Fibroblast of skin of left biceps (primary cell): ENCODE measurements at places on chromosomes 11 and 22.

GRCh38 chr11:104161751-104162450 is 2.0 kb downstream of the PDGFD start:
- no peak for DNase-seq

- DNase-seq: no peak
These were observed 890.5 kb upstream of the ANO3 start for GRCh38 chr11:25441421-25441820.

DNA sequence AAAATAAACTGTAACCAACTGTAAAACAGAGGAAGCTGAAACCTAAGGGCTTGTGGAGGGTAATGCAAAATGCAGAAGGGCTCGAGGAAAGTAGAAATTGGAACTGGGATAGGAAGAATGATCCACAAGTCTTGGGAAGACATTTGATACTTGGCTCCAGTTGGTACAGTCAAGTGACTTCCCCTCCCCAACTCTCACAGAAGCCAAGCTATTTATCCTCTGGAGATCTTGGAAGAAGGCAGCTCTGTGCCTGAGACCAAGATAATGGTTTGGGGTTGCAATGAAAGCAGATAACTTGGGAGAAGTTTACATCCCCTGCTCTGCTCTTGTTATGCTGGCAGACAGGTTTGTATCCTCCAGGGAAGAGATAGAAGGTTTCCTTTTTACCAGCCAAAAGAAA is 198.9 kb upstream of the ZC3H12C start:
- no peak for DNase-seq

GRCh38 chr11:34654483-34655334 is 33.8 kb downstream of the EHF start:
- DNase-seq: no peak

- no peak for DNase-seq
These were observed 295.6 kb downstream of the CASP12 start for GRCh38 chr11:104602643-104603042.

- no peak for DNase-seq
These were observed 155.7 kb downstream of the GRIK4 start for GRCh38 chr11:120667281-120667680.

DNA sequence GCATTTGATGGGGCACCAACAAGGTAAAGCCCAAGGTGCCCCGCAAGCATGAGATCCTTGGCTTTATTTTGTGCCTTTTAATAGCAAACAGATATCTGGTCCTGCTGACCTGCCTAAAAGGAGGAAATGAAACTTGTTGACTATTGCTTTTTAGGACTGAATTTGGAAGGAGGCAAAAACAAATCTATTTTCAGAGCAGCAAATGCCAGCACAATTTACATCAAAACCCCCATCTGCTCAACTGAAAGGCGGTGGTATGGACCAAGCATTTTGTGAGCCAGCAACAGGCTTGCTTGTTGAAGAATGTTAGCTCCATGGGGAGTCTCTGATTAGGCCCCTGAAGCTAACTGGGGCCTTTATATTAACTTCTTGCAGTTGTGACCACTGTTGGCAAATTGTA is 192.6 kb upstream of the E2F8 start:
- no peak for DNase-seq

GRCh38 chr22:26894766-26895485 is 237.5 kb downstream of the MIAT start:
- peak; percentile 82 for DNase-seq

DNA sequence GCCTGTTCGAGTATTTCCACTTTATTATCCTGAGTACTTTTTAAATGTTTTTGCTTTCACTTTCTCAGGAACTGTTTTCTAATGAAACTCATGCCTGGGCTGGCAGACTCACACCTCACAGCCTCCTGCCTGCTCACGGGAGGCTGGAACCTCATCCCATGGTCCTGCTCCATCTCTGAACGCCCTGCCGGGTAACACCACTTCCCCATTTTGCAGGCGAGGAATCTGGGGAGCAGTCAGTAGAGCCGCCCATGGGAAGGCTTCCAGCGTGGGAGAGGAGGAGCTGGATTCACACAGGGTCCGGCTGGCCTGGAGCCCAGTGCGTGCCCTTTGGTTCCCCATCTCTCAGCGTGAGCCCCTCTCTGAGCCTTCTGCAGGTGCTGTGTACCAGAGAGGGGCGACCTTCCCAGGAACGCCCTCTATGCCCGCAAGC is 53.6 kb downstream of the SCUBE1 start:
- DNase-seq: no peak

- DNase-seq: no peak
These were observed 5.1 kb upstream of the LMO1 start for GRCh38 chr11:8268530-8269400.

- no peak for DNase-seq
These were observed 8.6 kb upstream of the CD3E start for GRCh38 chr11:118295815-118296454.

GRCh38 chr11:76293189-76293631 is 86.9 kb upstream of the WNT11 start:
- DNase-seq: no peak

GRCh38 chr11:35090125-35090524 is 48.8 kb upstream of the CD44 start:
- no peak for DNase-seq

GRCh38 chr11:95776859-95777258 is 12.7 kb downstream of the FAM76B start:
- DNase-seq: no peak

- no peak for DNase-seq
These were observed 21.8 kb upstream of the UPB1 start for GRCh38 chr22:24473284-24473683.

DNA sequence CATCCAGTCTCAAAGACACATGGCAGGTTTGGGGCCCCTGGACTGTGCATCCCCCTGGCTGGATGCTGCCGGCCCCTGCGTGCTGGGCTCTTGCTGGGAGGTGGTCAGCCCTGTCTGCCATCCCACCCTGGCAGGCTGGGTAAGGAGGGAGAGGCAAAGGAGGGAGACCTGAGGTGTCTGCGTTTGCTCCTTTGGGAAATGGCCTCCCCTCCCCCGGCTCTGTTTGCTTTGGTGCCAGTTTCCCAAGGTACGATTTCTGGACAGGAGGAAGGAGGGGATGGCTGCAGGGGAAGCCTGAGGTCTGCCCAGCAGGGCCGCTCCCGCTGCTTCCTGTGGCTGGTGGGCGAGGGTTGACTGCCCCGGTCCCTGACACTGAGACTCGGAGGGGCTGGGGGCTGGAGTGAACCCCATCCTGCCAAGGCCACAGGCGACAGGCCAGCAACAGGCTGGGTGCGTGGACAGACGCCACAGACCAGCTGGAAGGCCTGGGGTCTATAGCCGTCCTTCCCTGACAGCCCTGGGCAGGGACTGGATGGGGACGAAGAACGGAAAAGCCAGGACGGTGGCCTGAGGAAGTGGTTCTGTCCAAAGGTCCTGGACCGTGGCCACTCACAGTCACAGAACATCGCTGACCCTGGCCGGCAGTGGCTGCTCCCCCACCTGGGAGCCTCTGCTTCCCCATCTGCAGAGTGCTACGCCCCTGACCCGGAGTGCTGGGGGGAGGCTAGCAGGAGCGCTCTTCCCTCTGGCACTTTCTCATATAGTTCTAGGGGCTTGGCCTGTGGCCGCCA is 38.0 kb downstream of the OSBPL5 start:
- DNase-seq: no peak

GRCh38 chr11:112339566-112339965 is 78.9 kb upstream of the PLET1 start:
- no peak for DNase-seq

GRCh38 chr11:56331861-56332491 is 13.9 kb upstream of the OR8K1 start:
- no peak for DNase-seq

- peak; percentile 72 for DNase-seq
These were observed 12.9 kb upstream of the CAT start for GRCh38 chr11:34425867-34426266.

- peak; percentile 26 for DNase-seq
These were observed 296.8 kb downstream of the RAB38 start for GRCh38 chr11:87878373-87878825.

- no peak for DNase-seq
These were observed 61.1 kb upstream of the PDGFD start for GRCh38 chr11:104225047-104225446.

- no peak for DNase-seq
These were observed 22.2 kb downstream of the PDHX start for GRCh38 chr11:34938611-34939010.

- no peak for DNase-seq
These were observed 5.3 kb downstream of the CFL1 start for GRCh38 chr11:65852508-65853245.

DNA sequence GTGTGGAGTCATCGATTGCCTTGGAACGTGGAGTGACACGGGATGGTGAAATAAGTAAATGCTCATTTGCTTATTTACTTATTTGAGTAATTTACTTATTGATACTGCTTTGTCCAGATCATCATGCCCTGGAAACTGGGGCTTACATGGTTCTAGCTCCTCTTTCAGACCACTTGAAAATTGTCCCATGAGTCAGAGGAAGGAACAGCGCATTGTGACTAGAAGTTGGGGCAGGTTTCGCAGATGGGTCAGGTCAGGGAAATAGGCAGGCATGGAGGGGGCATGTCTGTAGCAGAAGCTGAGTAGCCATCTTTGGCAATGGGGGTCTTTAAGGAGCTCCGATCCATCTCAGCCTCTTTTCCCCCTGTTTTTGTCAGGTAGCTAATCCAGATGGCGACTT is 104.2 kb upstream of the SORL1-AS1 start:
- no peak for DNase-seq

- DNase-seq: no peak
These were observed 24.7 kb upstream of the PANX2 start for GRCh38 chr22:50145721-50146438.

DNA sequence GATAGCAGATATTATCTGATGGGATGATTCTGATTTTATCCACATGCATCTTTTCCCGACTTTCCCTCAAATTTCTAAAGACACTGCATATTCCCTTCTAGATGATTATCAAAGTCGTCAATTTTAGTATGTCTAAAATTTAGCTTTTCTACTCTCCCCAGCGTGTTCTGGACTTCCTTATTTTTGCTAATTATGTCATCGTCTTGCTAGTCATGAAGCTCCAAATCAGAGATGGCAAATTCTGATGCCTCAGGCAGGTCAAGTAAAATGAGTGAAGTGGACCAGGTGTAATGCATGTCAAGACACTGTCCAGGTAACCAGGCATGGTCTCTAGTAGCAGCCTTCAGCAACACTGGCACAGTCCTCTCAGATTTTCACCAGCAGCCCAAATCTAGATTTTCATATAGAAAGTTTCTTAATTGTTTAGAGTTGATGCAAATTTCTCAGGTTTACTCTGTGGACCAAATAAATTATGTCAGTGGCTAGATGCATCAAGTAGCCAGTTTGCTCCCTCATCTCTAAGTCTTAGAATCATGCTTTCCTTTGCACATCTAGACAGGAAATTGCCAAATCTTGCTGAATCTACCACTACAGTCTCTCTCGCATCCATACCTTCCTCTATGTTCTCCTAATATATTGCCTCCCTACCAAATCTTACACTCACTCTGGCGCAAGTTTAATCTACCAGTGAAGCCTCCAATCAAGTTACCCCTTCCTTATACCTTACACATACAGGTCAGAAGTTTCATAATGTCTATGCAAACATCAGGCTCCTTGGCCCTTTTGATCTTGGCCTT is 10.6 kb downstream of the HSD17B12 start:
- no peak for DNase-seq

DNA sequence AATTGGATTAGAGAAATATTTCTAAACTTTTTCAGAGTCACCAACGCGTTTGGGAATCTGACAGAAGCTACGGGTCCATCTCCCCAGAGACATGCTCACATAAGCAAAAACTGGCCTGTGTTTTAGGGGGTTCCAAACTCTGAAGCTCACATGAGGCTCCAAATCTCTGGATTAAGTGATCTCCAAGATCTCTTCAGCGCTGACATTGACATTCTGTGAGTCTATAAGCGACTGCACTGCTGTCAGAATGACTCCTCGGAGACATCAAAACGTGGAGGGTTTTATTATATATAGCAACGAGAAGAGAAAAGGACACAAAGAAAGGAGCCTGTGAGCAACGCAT is 642 bp upstream of the SIK2 start:
- no peak for DNase-seq

- DNase-seq: no peak
These were observed 28.0 kb upstream of the CABP7 start for GRCh38 chr22:29691636-29692326.

- no peak for DNase-seq
These were observed 53.6 kb upstream of the INCENP start for GRCh38 chr11:62069986-62070919.

- no peak for DNase-seq
These were observed 15.6 kb downstream of the GRAMD4 start for GRCh38 chr22:46635756-46636155.

DNA sequence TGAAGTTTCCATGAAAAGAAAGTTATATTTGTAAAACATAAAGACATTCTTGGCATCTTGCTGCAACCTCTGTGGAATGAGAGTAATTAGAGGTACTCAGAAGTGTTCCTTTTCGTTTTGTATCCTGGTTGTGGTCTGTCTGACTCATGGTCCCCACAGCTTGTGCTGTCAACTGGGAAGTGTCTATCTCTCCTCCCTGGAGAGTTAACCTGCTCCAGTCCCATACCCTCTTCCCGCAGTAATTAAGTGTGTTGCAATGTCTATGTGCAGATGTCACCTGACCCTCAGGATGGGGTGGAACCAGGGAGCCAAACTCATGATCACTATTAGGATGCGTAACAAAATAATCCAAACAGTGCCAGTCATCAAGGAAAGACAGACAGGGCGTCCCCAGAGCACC is 23.0 kb upstream of the ZDHHC13 start:
- no peak for DNase-seq

DNA sequence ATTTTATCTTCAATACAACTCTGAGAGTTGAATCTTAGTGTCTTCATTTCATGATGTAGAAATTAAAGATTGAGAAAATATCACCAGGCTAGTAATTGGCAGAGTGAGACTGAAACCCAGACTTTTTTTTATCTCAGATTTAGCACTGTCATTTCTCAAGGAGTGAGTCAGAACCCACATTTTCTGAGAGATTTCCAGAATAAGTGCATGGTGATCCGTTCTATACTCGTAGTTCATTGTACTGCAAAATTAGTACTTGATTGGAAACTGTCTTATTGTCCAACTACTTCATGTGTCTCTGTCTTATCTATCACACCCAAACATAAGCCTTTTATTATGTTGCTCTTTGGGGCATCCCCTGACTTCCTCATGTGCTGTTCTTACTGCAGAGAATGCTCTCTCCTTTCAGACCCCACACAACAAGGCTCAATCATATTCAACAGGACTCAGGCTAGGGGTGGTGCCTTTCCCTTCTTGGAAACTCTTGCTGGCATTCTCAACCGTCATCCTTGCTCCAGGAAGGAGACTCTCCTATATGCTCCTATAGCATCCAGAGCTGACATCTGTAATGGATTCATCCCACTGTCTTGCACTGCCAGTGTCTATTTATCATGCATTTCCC is 76.7 kb upstream of the BLID start:
- DNase-seq: no peak

- DNase-seq: no peak
These were observed 2.5 kb downstream of the ST13 start for GRCh38 chr22:40853961-40854360.
